NCI-H226 (cell line): ENCODE measurements at places on chromosomes 2 and 18.

DNA sequence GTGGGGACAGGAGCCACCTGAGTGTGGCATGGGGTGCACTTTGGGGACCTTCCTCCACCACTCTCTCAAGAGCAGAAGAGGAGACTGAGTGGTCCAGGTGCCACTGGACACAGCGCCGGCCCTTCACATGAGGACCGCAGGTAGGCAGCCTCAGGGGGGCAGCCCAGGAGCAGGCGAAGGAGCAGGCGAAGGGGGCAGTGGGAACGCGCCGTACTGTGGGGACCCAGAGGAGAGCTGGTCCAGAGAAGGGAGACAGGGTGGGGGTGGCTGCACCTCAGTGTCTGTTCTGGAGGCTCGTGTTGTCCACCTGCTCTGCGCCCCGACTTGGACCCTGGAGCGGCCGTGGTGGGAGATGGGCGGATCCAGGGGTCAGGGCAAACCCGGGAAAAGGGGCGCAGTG lies 55.0 kb downstream of the AQP12A start:
- no peak for DNase-seq

DNA sequence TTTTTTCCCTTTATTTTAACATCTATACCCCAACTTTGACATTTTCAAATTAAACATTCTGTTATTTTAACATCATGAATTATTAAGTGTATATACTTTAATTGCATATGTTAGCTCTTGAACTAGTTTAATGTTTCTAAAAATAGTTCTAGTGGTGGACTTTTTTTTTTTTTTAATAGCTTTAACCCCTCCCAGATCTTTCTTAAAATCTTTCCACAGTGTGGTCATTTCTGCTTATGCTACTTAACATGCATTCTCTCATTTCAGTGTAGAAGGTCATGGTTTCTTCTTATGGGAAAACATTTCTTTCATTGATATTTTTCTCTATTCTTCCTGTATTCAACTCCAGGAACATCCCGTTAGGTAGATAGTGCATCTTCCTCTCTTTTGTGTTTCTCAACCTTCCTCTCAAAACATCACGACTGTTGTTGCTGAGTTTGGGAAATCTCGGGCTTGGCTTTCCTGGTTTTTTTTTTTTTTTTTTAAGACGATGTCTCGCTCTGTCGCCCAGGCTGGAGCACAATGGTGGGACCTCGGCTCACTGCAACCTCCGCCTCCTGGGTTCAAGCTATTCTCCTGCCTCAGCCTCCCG lies 849 bp upstream of the TMEM18 start:
- no peak for DNase-seq

DNA sequence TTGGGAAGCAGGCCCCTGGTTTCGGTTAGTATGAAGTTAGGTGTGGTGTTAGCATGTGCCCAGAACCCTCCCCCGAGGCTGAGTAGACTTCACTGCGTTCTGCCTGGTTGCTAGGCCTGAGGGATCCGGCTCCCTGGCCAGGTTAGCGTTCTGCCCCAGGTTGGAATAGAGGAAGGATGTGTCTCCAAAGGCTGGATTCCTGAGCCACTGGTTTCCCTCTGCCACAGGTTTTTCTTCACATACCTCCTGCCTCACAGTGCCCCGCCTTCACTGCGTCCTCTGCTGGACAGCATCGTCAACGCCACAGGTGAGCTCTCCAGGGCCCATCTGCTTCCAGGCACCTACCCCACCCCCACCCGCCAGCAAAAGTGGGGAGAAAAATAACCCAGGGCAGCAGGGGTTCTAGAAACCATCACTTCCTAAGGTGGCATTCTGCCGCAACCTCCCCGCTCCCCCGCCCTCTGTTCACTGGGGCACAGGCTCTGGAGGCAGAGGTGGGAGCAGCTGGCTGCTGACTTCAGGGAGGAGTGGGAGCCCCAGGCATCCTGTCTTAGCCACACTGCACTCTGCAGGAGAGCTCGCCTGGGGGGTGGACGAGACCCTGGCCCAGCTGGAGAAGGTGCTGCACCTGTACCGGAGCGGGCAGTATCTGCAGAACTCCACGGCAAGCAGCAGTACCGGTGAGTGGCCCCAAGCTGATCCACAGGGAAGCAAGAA lies 7.1 kb downstream of the PKDCC start:
- DNase-seq, result no peak

GRCh38 chr2:140596447-140596846 lies 1534.4 kb downstream of the LRP1B start:
- no peak for DNase-seq

GRCh38 chr2:83016343-83017110 lies 1442.6 kb downstream of the SUCLG1 start:
- no peak for DNase-seq

DNA sequence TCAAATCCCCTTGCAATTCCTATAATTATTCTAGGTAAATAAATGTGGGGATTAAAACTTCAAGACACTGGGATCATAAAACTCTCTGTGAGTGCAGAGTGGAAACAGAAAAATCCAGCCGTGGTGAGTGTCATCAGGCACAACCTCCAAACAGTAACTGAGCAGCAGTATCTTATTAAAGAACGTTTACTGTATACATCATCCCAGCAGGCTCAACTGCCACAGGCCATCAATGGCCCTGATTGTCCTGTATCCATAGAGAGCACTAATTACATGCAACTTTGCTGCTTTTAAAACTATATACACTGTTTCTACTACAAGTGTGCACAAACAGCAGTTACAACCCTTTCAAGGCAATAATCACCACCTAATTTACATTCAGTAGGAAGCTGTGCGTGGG lies 23.9 kb downstream of the GAREM1 start:
- DNase-seq, result no peak

- no peak for DNase-seq
Measured at GRCh38 chr18:63997606-63998005, 27.7 kb downstream of the SERPINB8 start.
